MCF 10A (cell line): ENCODE measurements at places on chromosomes 5 and 9. TPM values are rescaled to one million over a fixed set of nuclear protein-coding genes. Genes with fewer than 3 reads are reported as not detected.

GARNL3 gene
- total RNA-seq, result 4.9 and 6.1 TPM in 2 replicates

DDX46 gene
- 57.7 and 77.0 TPM in 2 replicates for total RNA-seq

GRCh38 chr5:58462623-58463230, 2.8 kb upstream of the PLK2 start:
- no peaks in the 10 kb centered on the region for H3K27me3 ChIP-seq
- peaks cover 29% of the 10 kb centered on the region for H3K36me3 ChIP-seq
- peak; percentile 69 for DNase-seq
- H3K27ac ChIP-seq, result peak overlapping the region; percentile 96
- H3K4me1 ChIP-seq, result peaks cover 24% of the 10 kb centered on the region
- H3K4me3 ChIP-seq, result no peak overlapping the region

DNA sequence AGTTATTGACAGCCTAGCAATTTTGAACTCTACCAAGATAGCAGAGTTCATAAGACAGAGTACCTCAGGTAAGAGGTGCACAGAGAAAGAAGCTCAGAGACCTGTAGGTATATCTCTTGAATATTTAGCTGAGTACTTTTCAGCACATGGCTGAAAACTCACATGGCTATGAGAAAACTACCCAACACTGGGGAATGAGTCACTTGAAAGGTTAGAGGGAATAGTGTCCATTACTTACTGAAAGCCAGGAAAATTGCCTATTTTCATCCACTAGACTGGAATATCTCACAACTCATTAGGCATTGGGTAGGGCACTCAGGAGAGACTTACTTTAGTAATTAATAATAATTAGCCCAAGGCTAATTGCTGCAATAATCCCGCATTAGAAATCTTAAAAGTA, 8.3 kb downstream of the TSLP start:
- no peaks in the 10 kb centered on the region for H3K27me3 ChIP-seq
- H3K27ac ChIP-seq, result no peak overlapping the region
- DNase-seq, result no peak
- no peak overlapping the region for H3K4me3 ChIP-seq
